ENCODE measurements at places on chromosomes 6 and 20.
A peak's percentile ranks its signal among the peaks of the same experiment; 100 is the strongest.

- no peak for DNase-seq
Measured at GRCh38 chr6:154306696-154307095, 49.9 kb downstream of the IPCEF1 start.

DNA sequence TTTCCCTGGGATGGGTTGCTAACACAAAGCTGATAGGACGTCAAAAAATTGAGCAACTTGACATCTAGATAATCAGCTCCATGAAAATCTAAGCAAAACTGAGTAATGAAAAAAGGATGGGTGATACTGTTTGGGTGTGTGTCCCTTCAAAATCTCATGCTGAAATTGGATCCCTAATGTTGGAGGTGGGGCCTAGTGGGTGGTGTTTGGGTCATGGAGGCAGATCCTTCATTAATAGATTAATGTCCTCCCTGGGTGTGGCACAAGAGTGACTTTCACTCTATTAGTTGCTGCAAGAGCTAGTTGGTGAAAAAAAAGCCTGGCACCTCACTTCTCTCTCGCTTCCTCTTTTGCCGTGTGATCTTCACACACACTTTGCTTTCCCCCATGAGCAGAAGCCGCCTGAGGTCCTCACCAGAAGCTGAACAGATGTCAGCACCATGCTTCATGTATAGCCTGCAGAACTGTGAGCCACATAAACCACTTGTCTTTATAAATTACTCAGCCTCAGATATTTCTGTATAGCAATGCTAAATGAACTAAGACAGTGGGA, 160.9 kb downstream of the FRK start:
- DNase-seq, result no peak

- DNase-seq, result no peak
Measured at GRCh38 chr6:90184334-90185298, 112.0 kb downstream of the BACH2 start.

DNA sequence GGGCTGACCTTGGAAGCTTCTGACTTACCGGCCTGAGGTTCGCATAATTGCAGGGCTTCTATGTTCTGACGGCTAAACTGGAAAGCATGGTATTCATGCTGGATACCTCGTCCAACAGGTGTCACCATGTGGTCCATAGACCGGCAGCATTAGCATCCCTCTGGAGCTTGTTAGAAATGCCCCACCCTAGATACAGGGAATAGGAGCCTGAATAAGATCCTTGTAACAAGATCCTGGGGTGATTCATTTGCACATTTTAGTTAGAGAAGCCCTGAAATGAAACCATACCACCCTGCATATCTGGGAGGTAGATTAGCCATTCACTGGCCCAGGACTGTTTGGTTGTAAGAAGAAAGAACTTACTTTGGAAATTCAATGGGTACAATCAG, 77.7 kb downstream of the TMEM170B start:
- DNase-seq, result no peak

DNA sequence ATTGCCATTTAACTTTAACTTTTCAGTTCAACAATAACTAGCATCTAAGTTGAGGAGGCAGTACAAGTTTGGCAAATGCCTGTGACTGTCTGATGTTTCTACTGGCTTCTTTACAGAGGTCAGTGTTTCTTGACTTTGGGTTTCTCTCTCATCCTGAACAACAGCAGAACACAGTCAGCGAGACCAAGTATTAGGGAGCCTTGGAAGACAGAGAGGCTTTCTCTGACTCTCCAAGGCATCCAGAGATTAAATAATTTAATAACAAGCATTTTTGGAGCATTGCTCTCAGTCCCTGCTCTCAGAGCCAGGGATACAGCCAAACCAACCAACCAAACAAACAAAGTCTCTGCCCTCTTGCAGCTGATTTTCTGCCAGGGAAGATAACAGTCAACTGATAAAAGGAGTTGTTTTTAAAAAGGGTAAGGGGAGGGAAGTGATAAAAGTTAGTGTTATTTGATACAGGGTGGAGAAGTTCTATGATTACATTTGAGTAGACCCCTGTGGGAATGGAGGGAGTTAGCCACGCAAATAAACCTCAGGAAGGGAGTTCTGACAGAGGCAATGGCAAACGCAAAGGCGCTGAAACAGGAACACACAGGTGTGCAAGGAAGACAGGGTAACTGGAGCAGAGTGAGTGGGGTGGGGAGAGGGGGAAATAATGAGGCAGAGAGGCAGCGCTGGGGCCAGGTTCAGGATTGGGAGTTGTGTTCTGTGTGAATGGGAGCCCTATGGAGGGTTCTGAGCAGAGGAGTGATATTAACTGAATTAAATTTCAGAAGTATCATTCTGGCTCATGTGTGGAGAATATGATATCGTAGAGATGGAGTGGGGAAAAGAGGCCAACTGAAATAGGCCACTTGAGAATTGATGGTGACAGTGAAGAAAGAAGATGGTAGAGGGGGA, 55.2 kb downstream of the SEL1L2 start:
- DNase-seq, result no peak

DNA sequence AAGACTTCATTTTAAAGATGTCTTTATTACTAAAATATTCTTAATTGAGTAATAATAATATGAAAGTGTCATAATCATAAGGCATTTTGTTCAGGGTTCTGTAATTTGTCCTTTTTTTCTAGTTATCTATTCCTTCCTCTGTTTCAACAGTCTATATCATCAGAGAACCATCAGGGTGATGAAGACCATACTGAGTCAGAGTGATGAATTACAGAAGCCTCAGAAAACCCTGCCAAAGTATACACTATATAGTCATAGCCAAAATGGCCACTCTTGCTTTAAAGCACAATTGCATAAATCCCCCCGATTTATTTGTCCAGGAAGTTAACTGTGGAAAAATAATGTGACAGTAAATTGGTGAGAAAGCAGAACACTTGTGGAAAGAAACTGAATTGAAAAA, 735.0 kb downstream of the EPHA7 start:
- no peak for DNase-seq

- no peak for DNase-seq
Measured at GRCh38 chr20:24981282-24981681, 11.3 kb downstream of the APMAP start.

GRCh38 chr6:87093651-87094050, 1.3 kb downstream of the CGA start:
- no peak for DNase-seq

- DNase-seq, result no peak
Measured at GRCh38 chr6:25548451-25548850, 103.6 kb upstream of the SCGN start.

GRCh38 chr20:51327251-51327841, 215.2 kb downstream of the NFATC2 start:
- DNase-seq, result peak; percentile 28

Data from AG09319 (cell line).